Epithelial cell of esophagus (primary cell): ENCODE measurements at places on chromosomes 2 and 18.

- peak; percentile 3 for DNase-seq
These were observed 117.3 kb downstream of the GALR1 start for GRCh38 chr18:77366720-77367641.

DNA sequence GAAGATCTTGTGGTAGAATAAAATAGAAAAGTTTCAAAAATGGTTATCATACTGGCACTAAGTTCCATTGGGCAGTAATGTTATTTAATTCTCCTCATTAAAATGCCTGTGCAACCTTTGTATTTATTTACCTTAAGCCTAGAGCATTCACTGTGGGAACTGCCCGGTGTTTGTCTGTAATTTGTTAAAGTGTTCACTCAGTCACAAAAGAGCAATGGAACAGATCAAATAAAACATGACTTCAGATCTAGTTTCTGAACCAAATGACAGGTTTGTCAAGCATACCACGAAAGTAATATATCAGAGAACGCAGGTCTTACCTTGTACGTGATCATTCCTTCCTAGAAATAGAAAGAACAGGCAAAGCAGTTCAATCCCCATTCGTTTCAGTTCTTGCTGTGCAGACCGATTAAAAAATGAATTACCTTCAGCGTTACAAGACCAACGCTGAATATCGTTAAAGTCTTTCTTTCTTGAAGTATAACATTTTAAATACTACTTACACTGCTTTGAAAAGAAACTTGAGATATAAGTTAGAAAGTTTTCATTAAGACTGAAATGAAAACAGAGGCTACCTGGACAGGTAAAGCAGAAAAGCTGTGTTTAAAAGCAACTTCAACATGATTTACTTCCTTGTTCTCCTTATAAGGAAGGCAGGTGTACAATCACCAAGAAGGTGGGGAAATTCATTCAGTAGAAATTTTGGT lies at the start of gene ITGB6:
Gene ITGB6 (minus strand): TSS at position 590 of the 707 bp plus-strand sequence. CDS start 209 bp downstream, at position 381.
- DNase-seq: peak; percentile 53

DNA sequence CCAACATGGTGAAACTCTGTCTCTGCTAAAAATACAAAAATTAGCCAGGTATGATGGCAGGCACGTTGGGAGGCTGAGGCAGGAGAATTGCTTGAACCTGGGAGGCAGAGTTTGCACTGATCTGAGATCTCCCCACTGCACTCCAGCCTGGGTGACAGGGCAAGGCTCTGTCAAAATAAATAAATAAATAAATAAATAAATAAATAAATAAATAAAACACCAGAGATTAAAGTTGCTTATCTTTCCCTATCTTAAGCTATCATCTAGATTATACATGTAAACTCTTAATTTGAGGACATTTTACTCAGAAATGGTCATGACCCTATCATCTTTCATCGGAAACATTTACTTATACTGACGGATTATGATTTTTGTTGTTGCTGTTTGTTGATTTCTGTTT lies 373.2 kb downstream of the GALNT13 start:
- DNase-seq: no peak

GRCh38 chr2:35293261-35293660 lies 1062.3 kb upstream of the CRIM1 start:
- DNase-seq: no peak

- peak; percentile 84 for DNase-seq
These were observed 32.3 kb downstream of the SCN9A start for GRCh38 chr2:166343467-166343866.

- DNase-seq: peak; percentile 77
These were observed 259.1 kb downstream of the PRKCE start for GRCh38 chr2:45910473-45911060.

DNA sequence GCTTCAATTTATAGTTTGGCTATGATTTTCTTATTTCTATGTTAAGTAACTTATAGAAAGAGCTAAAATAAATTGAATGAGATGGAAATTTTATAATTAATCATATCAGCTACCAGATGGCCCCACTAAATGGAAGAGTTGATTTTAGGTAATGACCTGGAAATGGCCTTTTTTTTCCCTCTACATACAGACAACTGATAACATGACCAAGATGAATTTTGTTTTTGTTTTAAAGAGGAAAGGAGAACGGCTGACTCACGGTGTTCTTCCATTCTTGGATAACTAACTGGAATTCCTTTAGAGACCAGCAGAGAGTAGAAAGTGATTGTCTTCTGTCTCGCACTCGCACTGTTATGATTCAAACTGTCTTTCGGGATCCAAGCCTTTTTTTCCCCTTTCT lies 91.0 kb downstream of the TMEM185B start:
- DNase-seq: no peak

- no peak for DNase-seq
These were observed 12.1 kb downstream of the ANKRD23 start for GRCh38 chr2:96831679-96832078.

DNA sequence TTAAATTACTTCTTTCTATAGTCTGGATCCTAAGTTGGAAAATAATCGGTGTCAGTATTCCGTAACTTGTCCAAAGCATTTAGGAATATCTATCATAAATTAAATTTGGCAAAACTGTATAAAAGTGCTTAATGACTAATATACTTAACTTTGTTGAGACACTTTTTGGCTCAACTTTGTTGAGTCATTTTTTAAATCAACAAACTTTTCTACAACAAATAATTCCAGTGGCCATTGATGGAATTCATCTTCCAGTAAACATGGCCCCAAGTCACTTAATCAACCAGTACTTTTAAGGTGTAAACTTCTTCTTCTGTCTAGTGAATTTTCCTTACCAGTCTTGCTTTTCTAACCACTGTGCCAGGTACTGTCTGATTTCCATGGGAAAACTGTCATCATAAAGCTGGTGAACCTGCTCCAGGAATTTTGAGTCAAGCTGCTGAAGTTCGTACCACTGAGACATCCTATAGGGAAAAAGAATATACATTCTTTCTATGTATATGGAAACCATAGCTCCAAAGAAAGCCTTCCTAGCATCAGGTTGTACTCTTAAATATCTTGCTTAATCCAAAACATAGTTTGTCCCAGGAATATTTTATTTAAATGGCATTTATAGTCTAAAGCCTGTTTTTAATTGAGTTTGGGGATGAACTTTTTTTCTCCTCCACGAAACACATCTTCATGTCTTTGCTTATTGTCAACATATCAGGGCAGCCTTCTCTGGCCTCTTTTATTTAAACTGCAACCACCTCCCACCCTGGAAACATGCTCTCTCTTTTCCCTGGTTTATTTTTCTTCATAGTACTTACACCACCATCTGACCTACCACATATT lies 4.2 kb downstream of the STAT1 start:
- peak; percentile 26 for DNase-seq

GRCh38 chr2:226971770-226972169 lies 135.9 kb downstream of the RHBDD1 start:
- no peak for DNase-seq

- DNase-seq: no peak
These were observed 220.0 kb downstream of the LDLRAD4 start for GRCh38 chr18:13438507-13439056.

DNA sequence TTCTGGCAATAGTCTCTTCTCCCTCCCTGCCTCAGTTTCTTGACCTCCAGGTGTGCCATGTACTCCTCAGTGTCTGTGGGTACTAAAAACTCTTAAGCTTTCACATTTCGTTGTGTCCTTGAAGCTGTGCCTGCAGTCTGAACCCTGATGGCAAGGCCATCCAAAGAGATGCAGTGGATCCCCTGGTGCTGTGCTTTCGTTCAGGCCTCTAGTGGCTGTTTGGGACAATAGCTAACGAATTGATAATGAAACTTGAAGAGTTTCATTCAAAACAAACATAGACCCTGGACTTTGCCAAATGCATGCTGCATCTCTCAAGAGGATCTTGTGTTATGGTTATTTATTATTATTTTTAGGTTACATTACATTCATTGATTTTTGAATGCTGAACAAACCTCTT lies 523.1 kb upstream of the FSIP2 start:
- DNase-seq: no peak

DNA sequence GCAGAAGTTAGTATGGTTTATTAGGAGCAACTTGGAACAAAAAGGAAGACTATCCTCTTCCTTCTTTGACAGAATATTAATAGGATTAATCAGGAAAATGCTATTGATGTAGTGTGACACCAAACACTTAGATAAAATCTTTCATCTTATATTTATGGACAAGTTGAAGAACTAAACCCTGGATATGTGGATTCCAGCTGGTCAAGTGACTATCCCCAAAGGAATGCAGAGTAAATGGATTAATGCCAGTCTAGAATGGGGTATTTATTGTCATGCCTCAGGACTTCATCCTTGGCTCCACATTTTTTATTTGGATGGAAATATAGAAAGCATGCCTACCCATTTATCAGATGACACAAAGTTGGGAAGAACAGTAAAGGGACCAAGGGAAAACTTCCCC lies 124.0 kb upstream of the TTC39C start:
- DNase-seq: no peak

- peak; percentile 37 for DNase-seq
These were observed 27.3 kb downstream of the LPIN2 start for GRCh38 chr18:2985628-2986027.

GRCh38 chr2:146532509-146533147 lies 1312.2 kb upstream of the ACVR2A start:
- no peak for DNase-seq

DNA sequence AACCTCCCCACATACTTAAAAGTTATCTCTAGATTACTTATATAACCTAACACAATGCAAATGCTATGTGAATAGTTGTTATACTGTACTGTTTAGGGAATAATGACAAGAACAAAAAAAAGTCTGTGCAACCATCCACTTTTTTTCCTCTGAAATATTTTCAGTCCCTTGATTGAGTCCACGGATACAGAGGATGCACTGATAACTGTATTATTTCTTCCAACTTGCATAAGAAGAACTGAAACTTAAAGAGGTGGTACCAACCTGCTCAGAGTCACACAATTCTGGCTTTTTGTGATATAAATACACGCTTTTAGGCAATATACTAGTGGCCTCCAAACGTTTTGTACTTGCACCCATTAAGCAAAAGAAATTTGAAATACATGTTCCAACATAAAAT lies 1.4 kb downstream of the SMC6 start:
- DNase-seq: no peak

DNA sequence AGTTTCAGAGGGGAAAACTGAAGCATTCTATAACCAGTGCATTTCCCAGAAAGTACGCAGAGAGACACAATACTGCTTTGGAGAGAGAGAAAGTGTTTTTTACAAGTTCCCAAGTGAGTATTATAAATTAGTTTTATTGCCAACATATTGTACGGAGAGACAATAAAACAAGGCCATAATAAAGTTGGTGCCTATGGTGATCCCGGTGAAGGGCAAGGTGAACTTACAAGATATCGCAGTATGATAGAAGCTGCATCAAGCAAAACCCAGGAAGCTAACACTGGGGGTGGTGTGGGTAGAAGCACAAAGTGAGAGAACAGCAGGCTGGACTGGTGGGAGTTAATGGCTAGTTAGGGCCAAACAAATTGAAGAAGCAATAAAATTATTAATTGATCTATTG lies 7.5 kb downstream of the TMSB10 start:
- no peak for DNase-seq

GRCh38 chr2:135664623-135665068 lies 77.0 kb upstream of the UBXN4 start:
- DNase-seq: peak; percentile 9

DNA sequence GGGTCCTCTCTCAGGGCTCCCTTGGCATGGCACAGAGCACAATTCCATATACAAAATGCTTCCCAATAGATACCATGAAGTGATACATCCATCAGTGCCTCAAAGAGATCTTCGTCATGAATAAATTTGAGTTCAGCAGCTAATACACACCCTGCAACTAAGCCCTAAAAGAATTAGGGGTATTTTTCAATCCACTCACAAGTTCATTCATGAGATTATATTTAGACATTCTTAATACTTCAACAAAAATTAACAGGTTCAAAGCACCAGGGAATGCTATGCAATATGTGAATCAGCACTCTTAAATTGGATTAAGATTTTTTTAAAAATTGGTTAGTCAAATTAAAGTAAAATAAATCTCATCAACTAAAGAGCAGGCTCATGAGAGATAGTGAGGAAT lies 79.7 kb downstream of the PID1 start:
- no peak for DNase-seq

- DNase-seq: no peak
These were observed 443 bp downstream of the VAPA start for GRCh38 chr18:9914334-9914583.

- no peak for DNase-seq
These were observed 479.1 kb downstream of the SOX11 start for GRCh38 chr2:6171294-6171693.

- no peak for DNase-seq
These were observed 558.0 kb downstream of the GALR1 start for GRCh38 chr18:77807650-77808049.

- DNase-seq: no peak
These were observed 267.2 kb downstream of the FBXO15 start for GRCh38 chr18:73880387-73880786.

DNA sequence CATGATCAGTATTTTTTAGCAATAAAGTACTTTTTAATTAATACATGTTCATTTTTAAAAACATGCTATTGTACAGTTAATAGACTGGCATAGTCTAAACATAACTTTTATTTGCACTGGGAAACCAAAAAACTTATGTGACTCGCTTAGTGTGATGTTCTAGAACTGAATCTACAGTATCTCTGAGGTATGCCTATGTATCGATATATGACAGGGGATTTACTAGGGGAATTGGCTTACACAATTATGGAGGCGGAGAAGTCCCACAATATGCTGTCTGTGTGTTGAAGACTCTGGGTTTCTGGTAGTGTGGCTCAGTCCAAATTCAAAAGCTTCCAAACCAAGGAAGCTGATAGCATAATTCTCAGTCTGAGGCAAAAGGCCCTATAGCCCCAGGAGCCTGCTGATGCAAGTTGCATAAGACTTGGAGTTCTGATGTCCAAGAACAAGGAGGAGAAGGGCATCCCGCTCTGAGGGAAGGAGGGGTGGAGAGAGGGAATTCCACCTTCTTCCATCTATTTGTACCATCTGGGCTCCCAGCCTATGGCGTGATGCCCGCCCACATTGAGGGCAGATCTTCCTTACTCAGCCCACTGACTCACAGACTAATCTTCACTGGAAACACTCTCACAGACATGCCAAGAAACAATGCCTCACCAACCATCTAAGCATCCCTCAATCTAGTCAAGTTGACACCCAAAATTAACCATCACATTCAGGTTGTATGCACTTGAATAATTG lies 27.5 kb downstream of the ZNF638 start:
- peak; percentile 73 for DNase-seq

- DNase-seq: no peak
These were observed 2.0 kb downstream of the OTOF start for GRCh38 chr2:26475832-26476501.

DNA sequence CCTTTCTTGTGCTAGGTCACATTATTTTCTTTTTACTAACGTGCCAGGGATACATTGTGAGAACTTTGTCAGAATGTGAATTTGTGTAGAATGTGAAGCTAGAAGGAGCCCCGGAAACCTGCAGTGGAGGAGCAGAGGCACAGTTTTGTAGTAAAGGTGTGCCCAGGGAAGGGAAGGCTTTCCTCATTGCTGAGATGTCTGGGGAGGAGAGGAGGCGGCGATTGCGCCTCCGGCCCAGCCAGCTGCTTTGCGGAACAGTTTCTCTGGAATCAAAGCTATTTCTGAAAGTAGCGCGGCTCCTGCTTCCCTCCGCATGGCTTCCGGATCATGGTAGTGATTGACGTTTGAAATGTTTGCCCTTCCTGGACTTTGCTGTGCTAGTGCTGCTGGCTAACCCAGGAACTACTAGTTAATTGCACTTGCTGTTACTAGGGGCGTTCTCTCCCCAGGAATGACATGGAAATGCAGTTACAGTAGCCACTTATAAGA lies 83.1 kb upstream of the RBM44 start:
- peak; percentile 35 for DNase-seq
